ENCODE measurements at places on chromosomes 7 and 10.

GRCh38 chr10:71466330-71466729 lies 69.6 kb downstream of the CDH23 start:
- no peak for DNase-seq

- no peak for DNase-seq
Measured at GRCh38 chr10:64535131-64535867, 1014.1 kb downstream of the REEP3 start.

DNA sequence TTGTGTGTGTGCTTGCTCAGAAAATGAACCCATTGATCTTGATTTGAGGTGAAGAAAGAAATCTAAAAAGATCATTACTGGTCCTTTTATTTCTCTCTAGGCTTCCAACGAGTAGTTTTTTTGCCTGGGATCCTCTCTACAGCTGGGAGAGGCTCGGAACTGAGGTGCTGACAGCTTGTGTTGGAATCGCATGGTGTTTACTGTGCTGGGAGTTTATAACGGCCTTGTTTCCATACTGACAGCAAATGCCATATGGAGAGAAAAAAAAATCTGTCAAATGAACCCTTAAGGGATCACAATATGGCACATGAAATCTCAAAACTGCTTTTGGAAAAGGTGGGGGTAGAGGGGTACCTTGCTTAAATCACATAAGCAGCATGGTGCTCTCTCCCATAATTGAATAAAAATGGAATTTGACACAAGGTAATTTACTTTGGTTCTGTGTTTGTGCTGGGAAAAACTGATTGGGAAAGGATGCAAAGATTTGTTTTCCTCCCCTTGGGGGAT lies 165.0 kb downstream of the RGS10 start:
- no peak for DNase-seq

- no peak for DNase-seq
Measured at GRCh38 chr10:73018632-73019031, 64.0 kb upstream of the PLA2G12B start.

DNA sequence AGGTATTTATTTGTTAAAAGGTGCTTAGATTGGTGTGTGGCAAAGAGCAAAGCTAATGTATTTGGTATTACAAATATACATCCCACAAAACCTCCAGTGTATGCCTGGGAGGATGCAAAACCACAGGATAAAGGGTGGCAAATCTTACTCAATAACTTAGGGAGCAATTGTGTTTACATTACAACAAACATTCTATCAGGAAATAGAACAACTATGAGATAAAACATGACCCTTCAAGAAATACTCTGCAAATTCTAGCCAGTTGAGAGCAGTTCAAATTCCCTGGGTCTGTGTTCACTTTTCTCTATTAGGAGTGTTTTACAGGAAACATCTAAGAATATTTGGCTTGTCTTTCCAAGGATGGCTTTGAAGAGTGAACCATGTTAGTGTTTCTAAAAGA lies 64.9 kb downstream of the CUL1 start:
- DNase-seq = no peak

- peak; percentile 6 for DNase-seq
Measured at GRCh38 chr10:86775056-86775869, 18.8 kb downstream of the BMPR1A start.

DNA sequence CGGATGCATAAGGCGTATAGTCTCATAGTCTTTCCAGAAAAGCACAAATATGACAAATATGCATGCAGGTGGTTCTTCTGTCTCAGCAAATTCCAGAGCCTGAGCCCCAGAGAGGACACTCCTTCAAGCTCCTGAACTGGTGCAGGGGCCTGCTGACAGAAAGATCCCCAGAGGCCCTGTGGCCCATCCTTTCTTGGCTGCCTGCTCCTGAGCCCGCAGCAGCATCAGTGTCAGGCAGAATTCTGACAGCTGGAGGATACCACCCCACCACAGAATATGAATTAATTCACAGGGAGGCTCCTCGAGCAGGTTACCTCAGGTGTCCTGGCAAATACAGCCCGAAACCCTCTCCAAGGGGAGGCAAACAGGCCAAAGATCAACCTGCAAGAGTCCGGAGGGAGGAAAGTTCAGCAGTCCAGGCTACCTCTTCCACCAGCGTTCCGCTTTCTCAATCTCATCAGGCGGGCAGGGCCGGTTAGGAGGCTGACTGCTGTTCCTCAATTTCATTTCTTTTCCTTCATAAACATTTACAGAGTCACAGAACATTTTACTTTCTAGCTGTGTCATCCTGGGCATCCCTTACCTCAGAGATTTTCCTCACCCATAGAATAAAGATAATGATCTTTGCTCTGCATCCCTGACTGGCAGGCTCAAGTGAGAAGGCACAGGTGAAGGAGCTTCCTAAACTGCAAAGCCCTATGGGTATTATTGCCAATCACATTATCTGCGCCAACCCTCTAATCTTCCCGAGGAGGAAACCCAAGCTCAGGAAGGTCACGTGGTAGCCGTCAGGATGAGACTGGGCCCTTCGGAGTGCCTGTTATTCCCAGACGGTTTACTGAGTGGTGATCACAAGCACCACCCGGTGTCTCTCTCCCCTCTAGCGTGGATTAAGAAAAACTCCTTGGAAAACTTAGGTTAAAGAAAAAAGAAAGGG lies 1.4 kb downstream of the DNAJB12 start:
- peak; percentile 15 for DNase-seq

GRCh38 chr10:101140950-101141615 lies 10.0 kb downstream of the TLX1 start:
- DNase-seq = no peak
